ENCODE measurements at places on chromosomes 11 and 22.
A peak's percentile ranks its signal among the peaks of the same experiment; 100 is the strongest.

- no peaks in the 10 kb centered on the region for H3K36me3 ChIP-seq
- no peaks in the 10 kb centered on the region for H3K4me1 ChIP-seq
- no peak overlapping the region for H3K27ac ChIP-seq
Observed at GRCh38 chr11:12494699-12495098, 117.3 kb downstream of the PARVA start.

DNA sequence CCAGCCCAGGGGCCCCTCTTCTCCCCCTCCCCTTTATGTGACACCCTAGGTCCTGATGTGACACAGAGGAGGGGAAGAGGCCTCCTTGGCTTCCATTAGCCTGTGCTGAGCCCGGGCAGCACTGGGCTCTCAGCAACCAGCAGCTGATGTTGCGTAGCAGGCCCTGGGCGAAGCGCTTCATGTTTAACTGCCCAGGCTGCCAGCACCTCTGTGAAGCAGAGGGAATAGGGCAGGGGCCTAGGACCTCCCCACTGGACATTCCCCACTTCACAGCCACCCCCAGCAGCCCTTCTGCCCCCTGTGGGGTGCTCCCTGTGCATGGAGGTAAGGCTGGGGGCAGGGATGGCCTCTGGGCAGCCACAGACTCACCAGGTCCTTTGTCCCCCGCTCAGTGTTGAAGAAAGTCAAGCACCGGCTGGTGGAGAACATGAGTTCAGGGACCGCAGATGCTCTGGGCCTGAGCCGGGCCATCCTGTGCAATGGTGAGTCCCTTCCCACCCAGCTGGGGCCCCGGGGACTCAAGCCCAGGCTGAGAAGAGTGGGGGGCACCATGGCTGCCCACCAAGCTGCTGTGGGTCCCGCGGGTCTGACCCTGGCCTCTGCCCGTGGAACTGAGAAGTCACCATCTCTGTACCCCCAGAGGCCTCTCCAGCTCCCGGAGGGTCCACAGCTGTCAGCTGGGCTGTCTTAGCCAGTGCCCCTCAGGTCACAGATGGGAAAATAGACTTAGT lies 11.6 kb downstream of the PICK1 start:
- DNase-seq = no peak
- H3K27me3 ChIP-seq = no peaks in the 10 kb centered on the region
- no peaks in the 10 kb centered on the region for H3K4me1 ChIP-seq

GRCh38 chr22:23536821-23537345 lies 43.2 kb downstream of the IGLL1 start:
- H3K4me1 ChIP-seq = no peaks in the 10 kb centered on the region
- no peak overlapping the region for H3K4me3 ChIP-seq
- DNase-seq = no peak
- H3K27ac ChIP-seq = no peak overlapping the region

DNA sequence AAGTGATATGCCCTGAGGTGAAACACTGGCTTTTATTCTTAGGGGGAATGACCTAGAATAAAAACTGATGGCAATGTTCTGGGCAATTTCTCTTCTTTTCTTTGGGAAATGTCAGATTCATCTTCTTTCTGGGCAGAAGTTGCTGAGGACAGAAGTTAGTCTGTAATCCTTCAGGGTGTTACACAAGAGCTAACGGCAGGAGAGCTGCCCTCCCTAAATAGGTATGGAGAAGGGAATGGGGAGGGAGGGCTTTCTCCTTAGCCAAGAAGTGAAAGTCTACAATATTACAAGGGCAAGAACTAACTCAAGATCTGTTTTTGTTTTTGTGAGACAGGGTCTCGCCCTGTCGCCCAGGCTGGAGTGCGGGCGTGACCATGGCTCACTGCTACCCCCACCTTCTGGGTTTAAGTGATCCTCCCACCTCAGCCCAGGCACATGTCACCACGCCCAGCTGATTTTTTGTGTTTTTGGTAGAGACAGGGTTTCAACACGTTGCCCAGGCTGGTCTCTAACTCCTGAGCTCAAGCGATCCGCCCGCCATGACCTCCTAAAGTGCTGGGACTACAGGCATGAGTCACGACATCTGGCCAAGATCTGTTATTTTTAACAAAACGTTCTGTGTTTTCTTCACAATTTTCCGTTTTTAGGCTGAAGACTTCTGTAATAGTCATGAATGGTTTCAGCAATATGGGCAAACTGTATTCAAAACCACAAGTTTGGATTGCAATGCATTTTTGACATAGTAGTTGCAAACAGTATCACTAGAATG lies 7.2 kb downstream of the PIWIL4 start:
- H3K4me1 ChIP-seq = no peaks in the 10 kb centered on the region
- H3K4me3 ChIP-seq = no peak overlapping the region
- H3K27me3 ChIP-seq = no peaks in the 10 kb centered on the region
- no peaks in the 10 kb centered on the region for H3K36me3 ChIP-seq
- no peak overlapping the region for H3K27ac ChIP-seq

DNA sequence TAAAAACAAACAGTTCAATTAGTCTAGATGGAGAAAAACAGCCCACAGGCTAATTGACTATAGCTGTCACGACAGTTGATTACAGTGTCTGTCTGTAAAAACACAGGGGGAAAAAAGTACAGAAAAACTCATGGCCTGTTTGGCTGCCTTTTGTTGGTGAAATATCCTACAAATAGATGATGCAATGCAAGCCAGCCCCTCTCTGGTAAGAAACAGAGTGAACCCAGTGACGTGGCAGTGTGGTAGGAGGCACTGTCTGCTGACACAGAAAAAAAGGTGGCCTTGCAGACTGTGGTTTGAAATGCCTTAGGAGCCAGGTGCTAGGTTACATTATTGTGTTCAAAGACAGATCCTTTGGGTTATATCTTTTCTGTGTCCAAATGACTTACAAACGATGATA lies 431.4 kb upstream of the CCDC90B start:
- no peak overlapping the region for H3K27ac ChIP-seq
- no peaks in the 10 kb centered on the region for H3K27me3 ChIP-seq
- no peak overlapping the region for H3K4me3 ChIP-seq
- H3K36me3 ChIP-seq = no peaks in the 10 kb centered on the region
- H3K4me1 ChIP-seq = no peaks in the 10 kb centered on the region

DNA sequence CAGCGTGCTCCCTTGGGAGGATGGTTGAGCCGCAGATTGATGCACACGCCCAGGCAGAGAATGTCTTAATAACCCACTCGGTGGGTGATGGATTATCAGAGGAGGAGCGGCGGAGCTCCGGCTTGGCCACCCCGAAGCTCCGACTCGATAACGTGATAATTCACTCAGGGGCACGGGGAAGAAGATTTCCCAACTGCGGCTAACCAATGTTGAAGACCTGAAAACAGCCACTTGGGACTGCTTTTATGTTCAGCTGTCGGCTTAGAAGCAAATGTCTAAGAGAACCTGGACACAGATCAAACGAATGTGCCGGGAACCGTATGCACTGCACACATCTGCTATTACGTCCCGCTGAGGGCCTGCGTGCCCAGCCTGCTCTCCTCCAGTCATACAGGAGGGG lies 206.8 kb upstream of the CADM1 start:
- no peak for DNase-seq
- H3K27ac ChIP-seq = no peak overlapping the region
- peaks cover 4% of the 10 kb centered on the region for H3K4me1 ChIP-seq
- no peaks in the 10 kb centered on the region for H3K27me3 ChIP-seq

- no peaks in the 10 kb centered on the region for H3K27me3 ChIP-seq
- no peak overlapping the region for H3K27ac ChIP-seq
- H3K4me3 ChIP-seq = no peak overlapping the region
- no peak for DNase-seq
Observed at GRCh38 chr11:12185914-12186313, 75.5 kb downstream of the MICAL2 start.

GRCh38 chr11:20388096-20389055 lies 860 bp downstream of the PRMT3 start:
- H3K27ac ChIP-seq = peak overlapping the region; percentile 96
- no peaks in the 10 kb centered on the region for H3K36me3 ChIP-seq
- no peak for DNase-seq
- H3K4me3 ChIP-seq = peak overlapping the region; percentile 82

DNA sequence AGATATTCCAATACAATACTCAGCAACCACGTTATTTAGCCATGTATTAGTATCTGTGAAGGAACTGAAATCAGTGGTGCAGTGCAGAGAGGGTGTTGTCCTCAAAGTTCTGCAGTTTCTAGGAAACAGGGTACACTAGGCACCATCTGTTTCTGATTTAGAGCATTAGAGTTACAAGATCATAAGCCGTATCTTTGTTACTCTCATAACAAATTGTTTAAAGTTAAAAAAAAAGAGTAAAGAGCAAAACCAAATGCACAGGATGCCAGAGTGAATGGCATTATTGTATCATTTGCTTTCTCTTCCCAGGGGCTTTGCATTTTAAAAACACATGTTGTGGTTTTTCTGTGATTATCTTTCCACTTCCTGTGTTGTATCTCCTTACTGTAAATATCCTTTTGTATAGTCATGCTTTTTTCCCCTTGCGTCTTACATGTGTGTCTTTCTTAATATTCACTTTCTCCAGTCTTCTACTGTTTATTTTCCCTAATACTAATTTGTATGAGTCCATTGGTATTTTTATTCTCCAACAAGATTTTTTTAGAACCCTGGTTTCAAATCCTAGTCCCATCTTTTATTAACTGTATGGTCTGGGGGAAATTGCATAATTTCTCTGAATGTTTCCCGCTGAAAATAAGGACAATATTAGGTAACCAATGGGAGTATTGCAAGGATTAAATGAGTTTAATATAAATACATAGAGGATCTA lies 15.2 kb upstream of the NUP160 start:
- H3K27me3 ChIP-seq = no peaks in the 10 kb centered on the region
- no peaks in the 10 kb centered on the region for H3K36me3 ChIP-seq
- peak overlapping the region; percentile 67 for H3K27ac ChIP-seq
- peaks cover 46% of the 10 kb centered on the region for H3K4me1 ChIP-seq

GRCh38 chr22:26586556-26587325 lies 3.2 kb downstream of the TPST2 start:
- peaks cover 7% of the 10 kb centered on the region for H3K36me3 ChIP-seq
- H3K27me3 ChIP-seq = no peaks in the 10 kb centered on the region
- no peak for DNase-seq
- H3K27ac ChIP-seq = 0 out of 2 replicates have a peak overlapping the region, but pooled peaks have one; percentile 13
- peaks cover 27% of the 10 kb centered on the region for H3K4me1 ChIP-seq
- no peak overlapping the region for H3K4me3 ChIP-seq

- H3K4me3 ChIP-seq = no peak overlapping the region
- peaks cover 21% of the 10 kb centered on the region for H3K36me3 ChIP-seq
- peaks cover 32% of the 10 kb centered on the region for H3K4me1 ChIP-seq
- H3K27ac ChIP-seq = peak overlapping the region; percentile 77
Observed at GRCh38 chr11:71991494-71991893, 7.2 kb upstream of the IL18BP start.

GRCh38 chr11:69367211-69367964 lies 73.4 kb downstream of the MYEOV start:
- no peaks in the 10 kb centered on the region for H3K36me3 ChIP-seq
- no peak for DNase-seq

GRCh38 chr11:16981651-16982194 lies 32.5 kb downstream of the PLEKHA7 start:
- no peak overlapping the region for H3K27ac ChIP-seq
- peaks cover 3% of the 10 kb centered on the region for H3K4me1 ChIP-seq
- DNase-seq = no peak
- no peaks in the 10 kb centered on the region for H3K27me3 ChIP-seq

DNA sequence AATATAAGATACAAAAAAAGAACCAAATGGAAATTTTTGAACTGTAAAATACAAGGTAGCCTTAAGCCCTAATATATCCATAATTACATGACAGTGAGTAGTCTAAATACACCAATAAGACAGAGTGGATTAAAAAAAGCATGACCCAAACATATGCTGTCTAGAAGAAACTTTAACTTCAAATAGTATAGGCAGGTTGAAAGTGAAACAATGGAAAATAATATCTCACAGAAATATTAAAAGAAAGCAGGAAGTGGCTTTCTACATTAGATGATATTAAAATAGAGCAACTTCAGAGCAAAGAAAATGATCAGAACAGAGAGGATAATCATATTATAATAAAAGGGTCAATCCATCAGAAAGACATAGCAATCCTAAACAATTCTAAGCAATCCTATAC lies 21.8 kb downstream of the DCUN1D5 start:
- DNase-seq = no peak
- no peak overlapping the region for H3K27ac ChIP-seq
- H3K36me3 ChIP-seq = peaks cover 5% of the 10 kb centered on the region
- H3K27me3 ChIP-seq = no peaks in the 10 kb centered on the region
- H3K4me1 ChIP-seq = peaks cover 9% of the 10 kb centered on the region

DNA sequence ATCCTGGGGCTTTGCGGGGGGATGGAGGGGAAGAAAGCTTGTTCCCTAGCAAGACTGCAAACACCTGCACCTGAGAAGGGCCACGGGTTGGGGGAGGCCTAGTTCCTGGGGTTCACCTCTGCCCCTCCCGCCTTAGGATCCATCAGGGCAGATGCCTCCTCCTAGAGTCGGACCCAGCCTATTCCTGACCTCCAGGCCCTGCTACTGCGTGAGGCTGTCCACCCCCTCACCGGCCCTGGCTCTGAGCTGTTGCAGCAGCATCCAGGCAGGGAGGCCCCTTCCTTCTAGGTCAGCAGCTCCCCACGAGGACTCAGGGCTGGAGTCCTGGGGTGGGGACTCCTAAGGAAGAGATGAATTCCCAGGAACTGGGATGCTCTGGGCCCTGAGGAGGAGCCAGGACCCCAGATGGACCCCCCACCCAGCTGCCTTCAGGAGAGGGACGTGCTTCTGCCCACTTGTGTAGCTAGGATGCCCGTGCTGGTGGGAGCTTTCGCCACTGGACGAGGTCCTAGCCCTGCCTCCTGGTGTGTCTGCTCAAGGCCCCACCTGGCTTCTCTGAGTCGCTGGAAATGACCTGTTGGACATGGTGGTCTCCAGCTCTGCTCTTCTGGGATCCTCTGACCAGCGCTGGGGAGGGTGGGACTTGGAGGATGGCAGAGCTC lies 10.3 kb downstream of the MRGPRF start:
- no peaks in the 10 kb centered on the region for H3K36me3 ChIP-seq
- no peak overlapping the region for H3K27ac ChIP-seq
- H3K4me1 ChIP-seq = no peaks in the 10 kb centered on the region
- no peak overlapping the region for H3K4me3 ChIP-seq
- peaks cover 1% of the 10 kb centered on the region for H3K27me3 ChIP-seq

- H3K36me3 ChIP-seq = no peaks in the 10 kb centered on the region
- no peak overlapping the region for H3K27ac ChIP-seq
- H3K4me1 ChIP-seq = peaks cover 5% of the 10 kb centered on the region
- H3K27me3 ChIP-seq = no peaks in the 10 kb centered on the region
- no peak for DNase-seq
Observed at GRCh38 chr22:18121954-18122554, 11.4 kb downstream of the TUBA8 start.

GRCh38 chr22:35435201-35435740 lies 35.3 kb downstream of the MCM5 start:
- DNase-seq = no peak
- no peak overlapping the region for H3K27ac ChIP-seq
- H3K27me3 ChIP-seq = no peaks in the 10 kb centered on the region
- H3K36me3 ChIP-seq = peaks cover 7% of the 10 kb centered on the region
- H3K4me1 ChIP-seq = no peaks in the 10 kb centered on the region

GRCh38 chr11:32487270-32487669 lies 51.9 kb upstream of the WT1 start:
- no peak for DNase-seq
- H3K4me1 ChIP-seq = no peaks in the 10 kb centered on the region
- H3K36me3 ChIP-seq = no peaks in the 10 kb centered on the region
- no peak overlapping the region for H3K27ac ChIP-seq
- no peaks in the 10 kb centered on the region for H3K27me3 ChIP-seq
